ENCODE measurements at places on chromosomes 6 and 20.

DNA sequence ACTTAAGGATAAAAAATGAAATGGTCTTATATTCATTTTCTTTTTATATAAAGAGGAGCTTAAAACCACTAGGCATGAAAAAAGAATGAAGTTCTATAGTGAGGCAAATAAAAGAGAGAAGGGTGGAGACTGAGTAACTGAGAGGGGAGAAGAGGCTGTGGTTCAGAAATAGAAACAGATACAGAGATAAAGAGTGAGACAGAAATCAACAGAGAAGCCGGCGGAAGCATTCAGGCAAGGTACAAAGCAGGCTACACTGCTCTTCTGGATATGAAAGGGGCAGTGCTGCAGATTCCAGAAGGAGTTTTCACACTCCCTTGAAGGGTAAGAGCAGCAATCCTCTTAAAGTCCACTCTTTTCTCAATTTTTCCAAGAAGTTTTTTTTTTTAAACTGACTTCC, 29.9 kb downstream of the NFATC2 start:
- no peak for DNase-seq

GRCh38 chr6:111798281-111798725, 74.9 kb downstream of the FYN start:
- DNase-seq, result no peak

DNA sequence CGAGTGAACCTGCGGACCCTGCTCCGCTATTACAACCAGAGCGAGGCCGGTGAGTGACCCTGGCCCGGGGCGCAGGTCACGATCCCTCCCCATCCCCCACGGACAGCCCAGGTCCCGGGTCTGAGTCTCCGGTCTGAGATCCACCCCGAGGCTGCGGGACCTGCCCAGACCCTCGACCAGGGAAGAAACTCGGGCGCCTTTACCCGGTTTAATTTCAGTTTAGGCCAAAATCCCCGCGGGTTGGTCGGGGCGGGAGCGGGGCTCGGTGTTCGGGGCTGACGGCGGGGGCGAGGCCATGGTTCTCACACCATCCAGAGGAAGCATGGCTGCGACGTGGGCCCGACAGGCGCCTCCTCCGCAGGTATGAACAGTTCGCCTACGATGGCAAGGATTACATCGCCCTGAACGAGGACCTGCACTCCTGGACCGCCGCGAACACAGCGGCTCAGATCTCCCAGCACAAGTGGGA, 46.9 kb upstream of the TRIM26 start:
- DNase-seq, result no peak

DNA sequence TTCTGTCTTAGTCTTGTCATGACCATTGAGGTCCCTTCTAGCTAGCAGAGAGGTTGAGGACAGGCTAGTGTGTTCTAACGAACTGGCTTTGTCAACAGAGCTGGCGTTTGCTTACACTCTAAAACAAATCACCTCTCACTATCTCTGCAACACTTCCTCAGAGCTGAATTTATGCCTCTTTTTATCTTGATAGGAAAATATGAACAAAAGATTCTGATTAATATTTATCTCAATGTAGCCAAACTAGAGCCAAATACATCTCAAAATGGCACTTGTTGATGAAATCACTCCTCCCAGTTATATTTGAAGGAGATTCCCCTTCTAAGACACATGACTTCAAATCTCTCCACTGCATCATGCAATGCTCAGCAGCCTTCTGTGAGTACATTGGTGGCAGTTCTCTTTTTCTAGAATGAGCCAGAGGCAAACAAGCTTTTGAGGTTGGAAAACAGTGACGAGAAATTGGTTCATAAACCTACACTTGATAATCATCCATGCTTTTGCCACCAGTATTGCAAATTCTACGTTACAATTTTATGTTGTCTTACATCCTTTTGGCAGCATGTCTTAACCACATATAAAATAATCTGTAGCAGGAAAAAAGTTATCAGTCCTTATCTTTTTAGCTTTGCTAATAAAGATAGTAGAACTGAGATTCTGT, 615.7 kb upstream of the CITED2 start:
- no peak for DNase-seq
